ENCODE measurements at places on chromosomes 1 and 21.

DNA sequence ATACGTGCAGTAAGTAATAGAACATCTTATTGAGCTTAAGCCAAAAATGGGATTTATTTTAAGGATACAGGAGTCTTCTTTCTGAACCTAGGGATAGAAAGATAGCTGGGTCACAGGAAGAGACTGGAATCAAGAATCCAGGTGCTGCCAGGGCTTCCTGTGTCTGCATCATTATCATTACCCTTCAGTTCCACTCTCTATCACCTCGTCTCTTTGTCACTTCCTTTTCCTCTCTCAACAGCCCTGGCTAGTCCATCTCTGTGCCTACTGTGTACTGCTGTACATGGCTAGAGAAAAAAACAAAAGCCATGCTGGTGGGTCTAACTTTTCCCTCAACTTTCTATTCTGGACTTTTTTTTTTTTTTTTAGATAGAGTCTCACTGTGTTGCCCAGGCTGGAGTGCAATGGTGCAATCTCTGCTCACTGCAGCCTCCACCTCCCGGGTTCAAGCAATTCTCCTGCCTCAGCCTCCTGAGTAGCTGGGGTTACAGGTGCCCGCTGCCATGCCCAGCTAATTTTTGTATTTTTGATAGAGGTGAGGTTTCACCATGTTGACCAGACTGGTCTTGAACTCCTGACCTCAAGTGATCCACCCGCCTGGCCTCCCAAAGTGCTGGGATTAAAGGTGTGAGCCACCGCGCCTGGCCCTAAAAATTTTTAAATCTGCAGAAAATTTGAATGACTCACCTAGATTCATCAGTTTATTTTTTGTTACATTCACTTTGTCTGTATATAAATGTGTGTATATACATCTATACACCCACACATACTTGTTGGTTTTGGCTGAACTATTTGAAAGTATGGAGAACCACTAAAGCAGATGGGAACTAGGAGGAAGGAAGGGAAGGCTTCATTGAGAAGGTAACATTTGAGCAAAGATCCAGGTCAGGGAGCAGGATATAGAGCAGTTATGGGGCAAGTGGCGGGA is 31.9 kb downstream of the UBE4B start:
- no peak for DNase-seq

GRCh38 chr1:109818271-109818987 is 54.7 kb upstream of the EPS8L3 start:
- peak; percentile 4 for DNase-seq

DNA sequence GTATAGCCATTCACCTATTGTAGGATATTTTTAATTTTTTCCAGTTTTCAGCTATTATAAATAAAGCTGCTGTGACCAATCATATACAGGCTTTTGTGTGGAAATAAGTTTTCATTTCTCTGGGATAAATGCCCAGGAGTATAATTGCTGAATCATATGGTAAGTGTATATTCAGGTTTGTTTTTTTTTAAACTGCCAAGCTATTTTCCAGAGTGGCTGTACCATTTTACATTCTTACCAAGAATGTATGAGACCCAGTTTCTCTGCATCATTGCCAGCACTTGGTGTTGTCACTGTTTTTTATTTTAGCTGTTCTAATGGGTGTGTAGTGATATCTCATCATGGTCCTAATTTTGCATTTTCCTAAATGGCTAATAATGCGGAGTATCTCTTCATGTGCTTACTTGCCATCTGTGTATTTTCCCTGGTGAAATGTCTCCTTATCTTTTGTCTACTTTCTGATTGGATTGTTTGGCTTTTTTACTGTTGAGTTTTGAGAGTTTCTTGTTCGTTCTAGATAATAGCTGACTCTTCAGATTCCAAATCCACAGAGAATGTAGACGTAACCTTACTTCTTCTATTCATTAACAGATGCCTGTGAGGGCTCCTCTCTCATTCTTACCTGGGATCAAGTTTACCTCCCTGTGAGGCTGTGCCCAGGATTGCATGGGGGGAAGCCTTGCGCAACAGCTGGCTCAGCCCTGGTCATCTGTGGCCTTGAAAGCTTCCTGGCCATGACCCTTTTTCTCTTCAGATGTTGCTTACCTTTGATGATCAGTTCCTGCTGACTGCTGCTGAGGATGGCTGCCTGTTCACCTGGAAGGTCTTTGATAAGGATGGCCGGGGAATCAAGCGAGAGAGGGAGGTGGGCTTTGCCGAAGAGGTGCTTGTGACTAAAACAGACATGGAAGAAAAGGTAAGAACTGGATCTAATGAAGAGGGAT is 42.6 kb downstream of the CFAP57 start:
- DNase-seq = no peak

DNA sequence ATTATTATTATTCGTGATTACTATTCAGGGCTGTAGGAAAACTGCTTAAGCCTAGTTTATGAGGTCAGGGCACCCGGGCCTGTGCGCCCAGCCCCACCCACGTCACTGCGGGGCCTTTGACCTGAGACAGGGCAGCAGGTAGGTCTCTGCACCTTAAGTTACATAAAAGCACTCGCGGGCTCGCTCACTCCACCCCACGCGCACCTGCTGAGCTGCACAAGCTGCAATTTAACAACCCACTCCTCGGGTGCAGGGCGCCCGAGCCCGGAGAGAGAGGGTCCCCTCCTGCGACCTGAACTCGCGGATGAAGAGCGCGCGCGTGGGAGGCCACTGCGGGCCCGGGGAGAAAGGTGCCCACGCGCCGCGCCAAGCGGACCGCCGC is 477 bp downstream of the ICMT start:
- DNase-seq = no peak

DNA sequence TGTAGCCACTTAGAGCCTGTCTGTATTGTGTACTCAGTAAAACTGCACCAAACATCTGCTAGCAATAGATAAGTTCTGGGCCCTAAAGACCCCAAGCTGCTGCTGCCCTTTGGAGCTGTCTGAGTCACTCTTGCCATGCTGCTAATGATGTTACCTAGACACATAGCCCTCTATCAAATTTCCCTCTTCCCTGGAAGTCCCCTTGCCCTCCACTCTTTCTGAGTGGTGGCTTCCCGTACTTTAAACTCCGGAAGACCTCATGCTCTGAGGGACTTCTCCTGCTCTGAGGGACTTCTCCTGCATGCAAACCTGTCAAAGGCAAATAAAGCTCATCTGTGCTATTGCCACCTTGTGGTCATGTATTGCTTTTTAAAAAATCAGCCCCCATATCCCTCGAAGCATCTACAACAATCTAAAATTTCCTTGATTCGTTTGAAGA is 34.0 kb downstream of the FH start:
- peak; percentile 33 for DNase-seq

GRCh38 chr1:154784924-154785531 is 85.1 kb downstream of the KCNN3 start:
- peak; percentile 83 for DNase-seq

- DNase-seq = no peak
These were observed 7.6 kb downstream of the SIM2 start for GRCh38 chr21:36706482-36706852.

- no peak for DNase-seq
These were observed 1.5 kb downstream of the VANGL1 start for GRCh38 chr1:115643225-115643624.

DNA sequence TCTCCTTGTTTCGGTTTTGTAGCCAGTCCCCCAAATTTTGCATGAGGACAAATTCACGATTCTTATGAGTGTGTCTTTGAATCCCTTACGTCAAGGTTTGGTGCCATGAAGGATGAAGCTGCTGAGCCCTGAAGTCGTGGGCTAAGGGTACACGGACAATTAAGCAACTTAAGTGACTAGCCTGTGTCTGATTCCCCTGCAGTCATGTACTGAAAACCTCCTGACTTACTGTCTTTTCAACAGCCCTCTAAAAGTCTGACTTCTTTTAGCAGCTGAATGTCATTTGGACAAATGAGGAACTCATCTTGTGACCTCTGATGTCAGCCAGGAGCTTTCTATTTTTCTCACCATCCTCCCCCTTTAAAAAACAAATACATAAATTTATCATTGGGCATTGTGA is 27.1 kb upstream of the C1orf105 start:
- no peak for DNase-seq

DNA sequence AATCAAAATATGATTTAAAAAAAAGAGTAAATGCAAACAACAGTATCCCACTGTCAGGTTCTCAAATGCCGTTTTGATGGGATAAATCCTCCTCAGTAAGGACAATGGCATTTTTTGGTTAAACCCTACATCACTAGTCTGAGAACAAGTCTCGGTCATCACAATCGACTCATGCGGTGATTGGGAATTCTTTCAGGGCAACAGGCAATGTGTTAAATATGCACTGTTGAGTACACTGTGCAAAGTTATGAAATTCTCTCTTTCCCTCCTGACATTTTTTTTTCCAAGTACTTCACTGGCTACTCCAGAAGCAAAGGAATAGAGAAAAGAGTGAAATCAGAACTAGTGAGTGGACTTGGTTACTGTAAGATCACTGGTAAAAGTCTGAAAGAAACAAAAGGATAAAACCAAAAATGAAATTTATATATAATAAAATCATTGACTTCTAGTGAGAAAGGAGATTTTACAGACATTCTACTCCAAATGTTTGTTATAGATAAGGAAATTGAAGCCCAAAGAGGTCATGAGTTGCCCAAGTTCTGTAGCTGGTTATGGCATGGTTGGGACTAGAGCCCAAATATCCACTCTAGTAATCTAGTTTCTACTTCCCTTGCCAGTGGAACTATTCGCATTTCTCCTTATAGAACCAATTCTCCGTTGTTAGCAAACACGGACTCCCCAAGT is 111.3 kb downstream of the TGFBR3 start:
- no peak for DNase-seq

- DNase-seq = no peak
These were observed 111.4 kb upstream of the CDC42BPA start for GRCh38 chr1:227429447-227430359.

DNA sequence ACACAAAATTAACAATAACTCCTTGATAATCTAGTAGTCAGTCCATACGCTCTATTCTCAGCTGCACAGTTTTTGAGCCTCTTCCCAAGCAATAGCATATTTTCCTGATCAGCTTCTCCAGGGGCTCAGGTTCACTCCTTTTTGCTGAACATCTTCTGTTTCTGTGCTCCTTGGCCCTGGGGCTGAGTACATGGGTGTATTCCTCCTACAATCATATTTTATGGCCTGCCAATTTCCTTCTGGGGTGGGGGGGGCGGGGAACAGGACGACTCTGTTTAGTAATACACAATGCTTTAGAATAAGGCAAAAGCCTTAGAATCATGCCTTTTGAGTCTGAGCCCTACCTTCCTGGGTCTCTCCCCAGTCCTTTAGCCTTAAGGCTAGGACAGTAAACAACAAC is 8.5 kb downstream of the CLDN19 start:
- DNase-seq = no peak

All from GM20000 (cell line).